ENCODE measurements at places on chromosomes 3 and 15. TPM values are rescaled to one million over a fixed set of nuclear protein-coding genes. Genes with fewer than 3 reads are reported as not detected.

Gene RHOV
- total RNA-seq = not detected

Gene DAZL
- not detected for total RNA-seq

Gene HDAC11
- 21.3 TPM for total RNA-seq

Gene GNB4
- 51.2 TPM for total RNA-seq

Gene C3orf22
- total RNA-seq = not detected

Gene SLCO2A1
- 0.18 TPM for total RNA-seq

All from myometrial cell (primary cell).